ENCODE measurements at places on chromosomes 2 and 18. TPM values are rescaled to one million over a fixed set of nuclear protein-coding genes. Genes with fewer than 3 reads are reported as not detected.

FZD7 gene
- 6.2 TPM for total RNA-seq

DNER gene
- 11.1 TPM for total RNA-seq

LHCGR gene
- total RNA-seq: not detected

OR6B2 gene
- not detected for total RNA-seq

MROH2A gene
- total RNA-seq: 0.12 TPM
